Caco-2 (cell line): ENCODE measurements at places on chromosomes 5 and 9. TPM values are rescaled to one million over a fixed set of nuclear protein-coding genes. Genes with fewer than 3 reads are reported as not detected.

DNA sequence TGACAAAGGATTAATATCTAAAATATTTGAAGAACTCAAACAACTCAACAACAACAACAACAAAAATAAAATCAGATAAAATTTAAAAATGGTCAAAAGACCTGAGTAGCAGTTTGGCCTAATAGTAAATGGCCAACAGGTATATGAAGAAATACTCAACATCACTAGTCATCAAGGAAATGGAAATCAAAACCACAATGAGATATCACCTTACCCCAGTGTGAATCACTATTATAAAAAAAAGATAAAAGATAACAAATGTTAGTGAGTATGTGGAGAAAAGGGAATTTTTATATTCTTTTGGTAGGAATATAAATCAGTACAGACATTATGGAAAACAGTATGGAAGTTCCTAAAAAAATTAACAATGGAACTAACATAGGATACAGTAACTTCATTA, 247.9 kb upstream of the TRPC7 start:
- DNase-seq, result no peak

DNA sequence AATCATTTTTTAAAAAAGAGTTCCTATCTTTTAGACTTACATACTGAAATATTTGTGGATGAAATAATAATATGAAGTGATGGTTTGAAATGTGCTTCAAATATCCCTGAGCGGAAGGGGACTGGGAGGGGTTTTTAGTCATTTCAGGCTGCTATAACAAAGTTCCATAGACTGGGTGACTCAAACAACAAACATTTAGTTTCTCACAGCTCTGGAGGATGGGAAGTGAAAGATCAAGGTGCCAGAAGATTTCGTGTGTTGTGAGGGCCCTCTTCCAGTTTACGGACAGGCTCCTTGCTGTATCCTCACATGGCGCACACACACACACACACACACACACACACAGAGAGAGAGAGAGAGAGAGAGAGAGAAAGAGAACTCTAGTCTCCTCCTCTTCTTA, 27.1 kb upstream of the TEX10 start:
- no peak for DNase-seq

DNA sequence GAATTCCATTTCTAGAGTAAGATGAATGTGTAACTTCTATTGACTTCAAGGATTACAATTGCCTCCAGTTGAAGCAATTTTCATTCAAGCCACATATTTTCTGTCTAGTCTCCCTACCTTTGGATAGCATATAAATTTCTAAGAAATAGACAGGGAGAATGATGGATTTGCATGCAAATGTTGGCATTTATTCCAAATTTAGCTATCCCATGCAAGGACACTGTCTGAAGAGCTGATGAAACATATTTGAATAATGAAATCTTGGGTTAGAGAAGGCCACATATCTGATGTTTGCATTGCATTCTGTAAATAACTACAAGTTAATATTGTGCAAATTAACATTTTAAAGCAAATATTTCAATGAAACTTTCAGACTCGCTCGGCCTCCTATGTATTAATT, 36.0 kb upstream of the NAA35 start:
- no peak for DNase-seq

DNA sequence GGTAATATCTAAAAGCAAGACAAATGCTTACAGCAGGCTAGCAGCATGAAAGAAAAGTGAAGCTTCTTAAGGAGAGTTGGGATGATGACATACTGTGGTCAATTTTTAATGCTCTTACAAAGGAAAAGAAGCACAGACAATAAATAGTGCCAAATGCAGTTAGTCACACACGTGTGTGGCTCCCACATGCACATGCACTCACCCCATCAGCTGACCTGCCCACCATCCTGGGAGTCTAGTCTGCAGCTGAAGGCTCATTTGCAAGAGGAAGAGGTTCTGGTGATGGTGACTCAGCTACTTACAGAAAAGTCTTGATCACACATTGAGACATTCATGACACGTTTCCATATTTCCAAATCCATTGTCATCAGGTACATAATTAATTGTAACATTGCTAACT, 129.3 kb downstream of the MRPL36 start:
- no peak for DNase-seq

DNA sequence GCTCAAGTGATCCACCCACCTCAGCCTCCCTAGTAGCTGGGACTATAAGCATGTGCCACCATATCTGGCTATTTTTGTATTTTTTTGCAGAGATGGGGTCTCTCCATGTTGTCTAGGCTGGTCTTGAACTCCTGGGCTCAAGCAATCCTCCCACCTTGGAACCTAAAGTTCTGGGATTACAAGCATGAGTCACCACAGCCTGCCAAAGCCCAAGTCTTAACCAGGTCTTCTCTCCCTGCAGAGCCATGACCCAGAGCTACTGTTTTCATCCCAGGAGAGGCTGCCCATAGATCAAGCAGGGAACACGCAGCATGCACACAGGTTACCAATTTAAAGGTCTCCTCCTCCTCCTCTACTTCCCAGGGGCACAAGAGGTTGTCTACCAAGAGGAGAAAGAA, 29.7 kb downstream of the PCDHGC5 start:
- DNase-seq, result no peak

DNA sequence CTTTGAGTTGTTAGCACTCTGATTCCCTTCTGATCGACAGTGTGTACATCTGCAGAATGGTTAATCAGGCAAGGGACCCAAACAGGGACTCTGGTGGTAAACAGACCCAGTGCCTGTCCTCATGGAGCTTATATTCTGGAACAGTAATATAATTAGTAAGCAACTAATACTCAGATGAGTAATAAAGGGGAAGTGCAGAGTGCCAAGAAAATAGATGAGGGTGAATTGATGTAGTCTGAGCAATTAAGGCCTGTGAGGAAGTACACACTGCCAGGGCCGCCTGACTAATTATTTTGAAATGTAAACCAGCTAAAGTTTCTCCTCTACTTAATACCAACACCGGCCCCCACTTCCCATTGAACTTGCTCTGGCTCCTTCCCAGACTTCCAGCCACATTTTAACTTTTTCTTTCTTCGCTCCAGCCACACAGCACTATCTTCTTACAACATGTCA, 4.2 kb downstream of the DHX29 start:
- no peak for DNase-seq

DNA sequence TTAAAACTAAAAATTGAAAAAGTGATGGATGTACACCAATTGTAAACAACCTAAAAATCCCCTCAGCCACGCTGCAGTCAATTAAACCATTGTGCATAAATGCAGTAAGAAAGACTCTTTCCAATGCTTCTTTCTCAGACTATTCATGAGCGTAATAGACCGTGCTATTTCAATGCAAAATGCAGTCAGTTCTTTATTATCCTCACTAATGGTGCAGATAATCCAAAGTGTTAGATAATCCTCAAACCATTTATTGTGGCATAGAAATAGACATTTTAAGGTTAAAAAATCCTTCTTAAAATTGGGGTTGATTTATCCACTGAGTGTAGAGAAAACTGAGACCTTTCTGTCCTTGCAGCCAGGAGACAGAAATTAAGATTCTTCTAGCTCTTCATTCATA, 1862.8 kb downstream of the EFNA5 start:
- no peak for DNase-seq

The PPP6C gene
- total RNA-seq, result 37.4 and 41.2 TPM in 2 replicates

The HTR4 gene
- not detected in 2 replicates for total RNA-seq

The LRRC70 gene
- 0.56 and 0.68 TPM in 2 replicates for total RNA-seq

The SPINK7 gene
- total RNA-seq, result not detected in 2 replicates

The SARDH gene
- 0.36 and 0.37 TPM in 2 replicates for total RNA-seq

The OBP2B gene
- total RNA-seq, result not detected in 2 replicates
